ENCODE measurements at places on chromosomes 11 and 22. TPM values are rescaled to one million over a fixed set of nuclear protein-coding genes. Genes with fewer than 3 reads are reported as not detected.

SGSM1 gene
- 1.2 TPM for total RNA-seq

OR8G1 gene
- total RNA-seq, result not detected

PRR33 gene
- not detected for total RNA-seq

ROM1 gene
- 11.9 TPM for total RNA-seq

SERHL2 gene
- total RNA-seq, result 9.1 TPM

ZNF214 gene
- 1.7 TPM for total RNA-seq

KCNQ1 gene
- total RNA-seq, result 3.5 TPM

SYNGR1 gene
- total RNA-seq, result 27.7 TPM

APOA4 gene
- total RNA-seq, result not detected

CPT1B gene
- total RNA-seq, result 9.8 TPM

DNA sequence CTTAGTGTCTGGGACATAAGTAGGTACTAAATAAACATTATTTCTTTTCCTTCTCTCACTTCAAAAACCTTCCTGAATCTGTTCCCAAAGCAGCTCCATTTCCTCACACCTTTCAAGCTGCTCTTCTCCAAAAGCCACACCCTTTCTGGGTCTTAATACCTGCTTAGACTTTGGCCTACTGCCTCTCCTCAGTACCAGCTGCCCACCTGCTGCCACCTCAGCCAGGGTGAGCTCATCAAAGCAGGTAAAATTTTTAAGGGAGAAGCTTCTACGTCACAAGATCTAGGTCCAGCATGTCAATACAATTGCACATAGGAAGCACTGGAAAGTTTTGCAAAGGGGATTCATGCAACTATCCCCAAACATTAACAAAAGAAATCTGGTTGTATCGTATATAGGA is 108.4 kb downstream of the RPL27A start:
- H3K27ac ChIP-seq, result peak overlapping the region; percentile 1
- H3K4me3 ChIP-seq, result no peak overlapping the region
- H3K36me3 ChIP-seq, result no peaks in the 10 kb centered on the region
- H3K27me3 ChIP-seq, result no peaks in the 10 kb centered on the region
- peaks cover 92% of the 10 kb centered on the region for H3K4me1 ChIP-seq
- DNase-seq, result no peak

DNA sequence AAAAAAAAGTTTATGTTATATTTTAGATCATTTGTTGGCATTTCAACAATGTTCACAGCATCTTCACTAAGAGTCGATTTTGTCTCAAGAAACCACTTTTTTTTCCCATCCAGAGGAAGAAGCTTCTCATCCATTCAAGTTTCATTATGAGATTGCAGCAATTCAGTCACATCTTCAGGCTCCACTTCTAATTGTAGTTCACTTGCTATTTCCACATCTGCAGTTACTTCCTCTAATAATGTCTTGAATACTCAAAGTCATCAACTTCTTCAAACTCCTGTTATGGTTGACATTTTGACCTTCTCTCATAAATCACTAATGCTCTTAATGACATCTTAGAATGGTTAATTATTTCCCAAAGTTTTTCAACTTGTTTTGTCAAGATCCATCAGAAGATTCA is 61.3 kb upstream of the CHORDC1 start:
- no peak for DNase-seq
- H3K4me3 ChIP-seq, result no peak overlapping the region

- H3K27ac ChIP-seq, result no peak overlapping the region
- H3K4me3 ChIP-seq, result no peak overlapping the region
- no peak for DNase-seq
- H3K4me1 ChIP-seq, result no peaks in the 10 kb centered on the region
Measured at GRCh38 chr22:43060183-43060582, 29.0 kb downstream of the TTLL1 start.

- DNase-seq, result no peak
- H3K4me3 ChIP-seq, result no peak overlapping the region
- no peaks in the 10 kb centered on the region for H3K27me3 ChIP-seq
- H3K36me3 ChIP-seq, result peaks cover 6% of the 10 kb centered on the region
- H3K4me1 ChIP-seq, result no peaks in the 10 kb centered on the region
- H3K27ac ChIP-seq, result no peak overlapping the region
Measured at GRCh38 chr22:37461961-37462360, 24.2 kb downstream of the MFNG start.

DNA sequence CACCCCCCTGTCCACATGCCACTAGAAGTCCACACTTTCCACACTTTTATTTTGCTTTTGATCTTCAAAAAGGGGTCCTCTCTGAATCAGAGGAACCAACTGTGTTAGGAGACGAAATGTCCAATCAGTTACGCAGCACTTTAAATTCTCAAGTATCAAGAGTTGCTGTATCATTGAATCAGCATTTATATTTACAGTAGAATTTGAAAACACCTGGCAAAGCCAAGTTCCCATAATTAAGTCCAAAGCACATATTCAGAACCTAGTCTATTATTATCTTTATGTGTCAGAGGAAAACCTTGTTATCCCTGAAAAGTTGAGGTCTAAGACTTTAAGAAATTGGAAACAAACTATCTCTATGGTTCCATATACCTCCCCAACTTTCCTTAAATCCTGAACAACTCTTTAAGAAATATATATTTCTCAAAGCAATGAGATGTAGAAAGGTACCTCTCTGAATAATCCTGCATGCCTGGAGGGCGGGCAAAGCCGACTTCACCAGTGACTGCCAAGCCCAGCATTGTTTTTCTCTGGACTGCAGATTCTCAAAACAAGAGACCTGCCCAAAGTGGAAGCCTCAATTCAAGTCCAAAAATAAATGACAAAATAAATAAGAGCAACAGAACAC is 75.9 kb upstream of the ARFGAP3 start:
- no peak for DNase-seq
- H3K4me1 ChIP-seq, result peaks cover 96% of the 10 kb centered on the region
- H3K4me3 ChIP-seq, result peak overlapping the region; percentile 37
- H3K36me3 ChIP-seq, result no peaks in the 10 kb centered on the region
- H3K27ac ChIP-seq, result peak overlapping the region; percentile 94

DNA sequence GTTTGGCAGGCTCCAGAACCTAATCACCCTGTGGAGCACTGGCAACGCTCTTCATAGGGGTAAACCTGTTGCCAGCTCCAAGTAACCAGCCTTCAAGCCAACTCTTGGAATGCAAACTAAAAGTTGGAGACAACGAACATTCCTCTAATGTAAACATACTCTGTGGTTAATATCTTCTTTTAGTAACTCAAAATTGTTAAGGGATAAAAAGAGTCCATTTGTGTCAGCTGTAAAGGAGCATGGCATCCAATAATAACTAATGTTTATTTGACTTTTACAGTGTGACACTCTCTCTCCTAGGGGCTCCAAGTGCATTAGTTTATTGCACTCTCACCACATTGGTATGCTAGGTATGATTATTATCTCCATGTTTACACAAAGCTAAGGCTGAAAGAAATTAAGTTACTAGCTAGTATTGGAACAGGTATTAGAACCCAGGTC is 31.0 kb upstream of the AMOTL1 start:
- DNase-seq, result peak; percentile 34
- no peaks in the 10 kb centered on the region for H3K36me3 ChIP-seq
- peak overlapping the region; percentile 84 for H3K27ac ChIP-seq
- H3K27me3 ChIP-seq, result no peaks in the 10 kb centered on the region
- H3K4me3 ChIP-seq, result no peak overlapping the region

- H3K4me1 ChIP-seq, result peaks cover 2% of the 10 kb centered on the region
- H3K27me3 ChIP-seq, result no peaks in the 10 kb centered on the region
- no peak overlapping the region for H3K4me3 ChIP-seq
- no peaks in the 10 kb centered on the region for H3K36me3 ChIP-seq
- H3K27ac ChIP-seq, result no peak overlapping the region
Measured at GRCh38 chr11:14546672-14547071, 26.5 kb upstream of the PSMA1 start.

DNA sequence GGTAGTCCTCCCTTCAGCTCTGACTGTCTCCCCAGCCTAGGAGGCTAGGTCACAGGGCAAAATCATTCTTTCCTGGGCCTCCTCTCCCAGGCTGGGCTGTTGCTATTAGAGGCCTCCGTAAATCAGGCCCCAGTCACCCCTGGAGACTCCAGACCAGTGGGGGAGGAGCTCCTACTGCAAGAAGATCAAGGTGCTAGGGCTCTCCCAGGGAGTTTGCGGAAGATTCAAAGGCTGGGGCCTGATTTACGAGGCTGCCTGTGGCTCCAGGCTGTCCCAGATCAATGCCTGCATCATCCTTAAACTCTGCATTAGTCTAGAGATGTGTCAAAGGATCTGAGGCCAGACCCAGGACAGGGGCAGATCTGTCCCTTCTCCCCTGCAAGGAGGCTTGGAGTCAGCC is 346.2 kb downstream of the TENM4 start:
- H3K4me1 ChIP-seq, result peaks cover 19% of the 10 kb centered on the region
- DNase-seq, result no peak
- no peak overlapping the region for H3K27ac ChIP-seq
- no peaks in the 10 kb centered on the region for H3K36me3 ChIP-seq

GRCh38 chr11:79493555-79494171 is 52.8 kb upstream of the TENM4 start:
- H3K27ac ChIP-seq, result no peak overlapping the region
- no peak for DNase-seq
- H3K36me3 ChIP-seq, result no peaks in the 10 kb centered on the region
- no peaks in the 10 kb centered on the region for H3K27me3 ChIP-seq

GRCh38 chr11:59954219-59954847 is 9.5 kb upstream of the OOSP4A start:
- peaks cover 10% of the 10 kb centered on the region for H3K4me1 ChIP-seq
- no peaks in the 10 kb centered on the region for H3K36me3 ChIP-seq
- H3K27ac ChIP-seq, result no peak overlapping the region
- H3K4me3 ChIP-seq, result no peak overlapping the region

GRCh38 chr22:29784451-29785361 is 17.5 kb downstream of the UQCR10 start:
- peak overlapping the region; percentile 35 for H3K27ac ChIP-seq
- DNase-seq, result no peak
- no peaks in the 10 kb centered on the region for H3K27me3 ChIP-seq
- peaks cover 21% of the 10 kb centered on the region for H3K36me3 ChIP-seq
- peaks cover 42% of the 10 kb centered on the region for H3K4me1 ChIP-seq
- H3K4me3 ChIP-seq, result no peak overlapping the region

- H3K27ac ChIP-seq, result no peak overlapping the region
- no peaks in the 10 kb centered on the region for H3K36me3 ChIP-seq
- H3K4me1 ChIP-seq, result no peaks in the 10 kb centered on the region
- peak; percentile 80 for DNase-seq
Measured at GRCh38 chr22:47337161-47337621, 574.7 kb downstream of the TBC1D22A start.

GRCh38 chr11:126919147-126919823 is 81.3 kb downstream of the KIRREL3 start:
- H3K4me3 ChIP-seq, result no peak overlapping the region
- no peaks in the 10 kb centered on the region for H3K27me3 ChIP-seq
- DNase-seq, result no peak
- no peaks in the 10 kb centered on the region for H3K36me3 ChIP-seq

DNA sequence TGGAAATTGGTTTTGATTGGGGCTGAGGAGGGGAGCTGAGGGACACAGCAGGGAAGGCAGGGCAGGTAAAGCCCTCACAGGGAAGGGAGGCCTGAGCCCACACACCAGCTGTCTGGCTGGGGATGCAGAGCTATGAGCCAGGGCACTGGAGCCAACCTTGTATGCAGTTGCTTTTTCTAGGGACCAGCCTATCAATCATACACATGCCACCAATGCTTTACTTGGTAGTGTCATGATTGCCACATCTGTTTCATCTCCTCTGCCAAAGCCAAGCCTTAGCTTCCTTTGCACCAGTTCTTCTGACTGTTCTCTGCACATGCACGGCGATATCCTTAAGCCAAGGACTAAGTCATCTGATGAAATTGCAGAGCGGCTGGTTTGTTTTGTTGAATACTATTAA is 207.1 kb upstream of the PLET1 start:
- peak; percentile 87 for DNase-seq
- no peak overlapping the region for H3K4me3 ChIP-seq
- H3K27ac ChIP-seq, result no peak overlapping the region
- no peaks in the 10 kb centered on the region for H3K27me3 ChIP-seq
- no peaks in the 10 kb centered on the region for H3K4me1 ChIP-seq

DNA sequence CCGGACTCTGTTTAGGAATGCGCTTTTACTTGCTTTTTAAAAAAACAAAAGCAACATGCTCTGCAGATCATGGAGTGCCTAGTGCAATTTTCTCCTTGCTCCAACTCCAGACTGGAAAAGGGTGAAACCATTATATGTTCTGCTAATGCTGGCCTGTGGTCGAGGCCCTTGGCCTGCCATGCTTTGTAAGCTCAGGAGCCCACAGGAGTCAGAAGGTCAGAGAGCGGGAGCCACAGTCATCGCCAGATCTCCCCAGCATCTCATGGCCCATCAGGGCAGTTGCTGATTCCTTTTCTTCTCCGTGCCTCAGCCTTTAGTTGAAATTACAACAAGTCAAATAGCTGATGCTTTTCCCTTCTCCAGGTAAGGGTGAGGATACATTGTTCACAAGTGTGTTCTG is 80.3 kb downstream of the DDIAS start:
- no peak overlapping the region for H3K27ac ChIP-seq
- H3K4me1 ChIP-seq, result peaks cover 15% of the 10 kb centered on the region
- peaks cover 18% of the 10 kb centered on the region for H3K36me3 ChIP-seq
- H3K4me3 ChIP-seq, result no peak overlapping the region
- H3K27me3 ChIP-seq, result no peaks in the 10 kb centered on the region

GRCh38 chr11:94558468-94558867 is 8.7 kb upstream of the PIWIL4 start:
- peaks cover 5% of the 10 kb centered on the region for H3K4me1 ChIP-seq
- no peaks in the 10 kb centered on the region for H3K27me3 ChIP-seq
- H3K36me3 ChIP-seq, result no peaks in the 10 kb centered on the region

DNA sequence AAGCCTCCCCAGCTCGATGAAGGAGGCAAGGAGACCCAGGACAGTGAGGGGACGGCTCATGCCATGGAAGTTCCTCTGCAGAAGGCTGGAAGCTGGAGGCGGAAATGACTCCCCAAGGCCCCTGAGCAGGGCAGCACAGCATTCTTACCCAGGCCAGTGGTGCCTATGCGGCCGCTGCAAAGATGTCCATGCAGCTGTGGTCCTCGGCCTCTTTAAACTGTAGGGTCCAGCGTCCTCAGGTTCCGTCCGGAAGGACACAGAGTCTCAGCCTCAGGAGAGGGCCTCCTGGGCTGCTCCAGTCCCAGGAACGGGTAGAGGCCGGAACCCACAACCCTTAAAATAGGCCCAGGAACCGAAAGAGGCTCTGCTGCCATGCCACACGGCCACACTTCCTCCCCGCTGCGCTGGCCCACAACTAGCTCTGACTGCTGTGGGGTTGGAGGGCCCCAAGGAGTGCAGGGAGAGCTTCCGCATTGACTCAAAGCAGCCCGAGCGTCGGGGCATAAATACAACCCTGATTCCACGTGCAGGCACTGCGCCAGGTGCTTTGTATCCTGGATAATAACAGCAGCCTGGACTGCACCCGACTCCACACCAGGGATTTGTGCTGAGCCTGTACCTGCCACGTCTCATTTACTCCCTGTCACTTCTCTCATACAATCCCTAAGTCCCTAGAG is 5.5 kb downstream of the KIAA0930 start:
- peaks cover 23% of the 10 kb centered on the region for H3K36me3 ChIP-seq
- DNase-seq, result no peak
- no peaks in the 10 kb centered on the region for H3K27me3 ChIP-seq
- H3K4me1 ChIP-seq, result peaks cover 36% of the 10 kb centered on the region
